ENCODE measurements at places on chromosomes 2 and 18.

GRCh38 chr18:56257205-56257604 is 381.2 kb downstream of the TXNL1 start:
- no peak for DNase-seq

- no peak for DNase-seq
Measured at GRCh38 chr2:147182260-147182659, 662.6 kb upstream of the ACVR2A start.

- DNase-seq: no peak
Measured at GRCh38 chr2:233013027-233013461, at the start of gene NGEF. NGEF (minus strand) TSS chr2:233013256; CDS start chr2:232974890, 38,366 bp downstream.

DNA sequence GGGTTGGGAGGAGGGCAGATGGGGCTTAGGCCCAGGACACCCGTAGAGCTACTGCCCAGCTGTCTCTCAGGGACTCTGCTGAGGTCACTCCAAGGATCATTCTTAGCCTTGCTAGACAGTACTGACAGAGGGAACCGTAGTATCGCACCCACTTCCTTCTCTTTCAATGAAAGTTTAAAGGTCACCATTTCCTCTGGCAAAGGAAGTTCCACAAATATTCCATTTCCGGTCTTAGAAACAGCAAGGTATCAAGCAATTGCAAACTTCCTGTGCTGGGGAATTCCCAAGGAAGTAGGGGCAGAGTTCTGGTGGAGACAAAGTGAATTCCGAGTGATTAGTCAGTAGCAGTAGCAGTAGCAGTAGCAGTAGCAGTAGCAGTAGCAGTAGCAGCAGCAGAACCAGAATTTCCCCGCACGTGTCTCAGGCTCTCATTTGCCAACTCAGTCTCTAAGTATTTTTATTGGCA is 24.7 kb downstream of the IL1B start:
- no peak for DNase-seq

DNA sequence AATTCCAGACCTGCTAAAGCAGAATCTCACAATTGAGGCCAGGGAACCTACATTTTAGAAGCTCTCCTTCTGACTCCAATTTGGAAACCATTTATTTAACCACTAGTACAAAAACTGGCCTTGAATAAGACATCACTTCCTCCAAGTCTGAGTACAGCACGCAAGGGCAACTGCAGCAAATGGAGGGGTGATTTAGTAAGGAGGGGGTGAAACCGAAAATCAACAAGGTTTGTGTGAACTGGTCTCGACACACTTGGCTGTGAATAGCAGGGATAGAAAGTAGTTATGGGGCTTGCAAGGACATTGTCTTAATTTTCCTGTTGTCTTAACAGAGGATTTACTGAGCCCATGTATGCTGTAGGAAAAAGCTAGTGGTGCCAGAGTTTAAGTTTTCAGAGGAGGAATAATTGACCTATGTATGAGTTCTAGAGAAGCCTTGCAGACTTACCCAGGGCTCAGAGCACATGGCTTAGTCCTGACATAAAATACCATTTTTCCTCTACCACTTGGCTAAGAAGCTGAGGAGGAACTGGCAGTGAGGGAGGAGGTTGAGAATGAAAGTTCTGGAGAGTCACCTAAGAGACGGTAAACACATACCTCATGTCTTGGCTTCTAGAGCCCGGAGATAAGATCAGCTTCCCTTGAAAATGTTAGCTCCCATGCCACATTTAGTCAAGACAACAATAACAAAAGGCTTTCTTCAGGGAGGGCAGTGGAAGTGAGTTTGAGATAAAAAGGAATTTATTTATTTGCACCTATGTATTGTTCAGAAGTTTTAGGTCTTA is 114.8 kb downstream of the SMAD2 start:
- no peak for DNase-seq

DNA sequence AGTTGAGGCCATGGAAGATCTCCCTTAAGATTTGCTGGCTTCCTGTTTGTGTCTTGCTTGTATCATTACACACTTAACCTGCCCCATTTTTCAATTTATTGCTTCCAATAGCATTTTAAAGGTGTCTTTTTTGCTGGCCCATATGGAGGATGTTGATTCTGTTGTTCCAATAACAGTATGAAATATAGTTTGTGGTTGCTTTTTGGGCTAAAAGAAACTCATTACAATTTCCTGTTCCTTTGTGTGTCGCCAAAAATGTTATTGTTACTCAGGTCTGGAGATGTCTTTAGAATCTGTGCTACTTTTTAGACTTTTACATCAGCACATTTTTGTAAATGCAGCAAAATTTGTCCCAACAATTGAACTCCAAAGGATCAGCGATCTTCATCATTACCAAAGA is 234.0 kb upstream of the ITGA4 start:
- no peak for DNase-seq

DNA sequence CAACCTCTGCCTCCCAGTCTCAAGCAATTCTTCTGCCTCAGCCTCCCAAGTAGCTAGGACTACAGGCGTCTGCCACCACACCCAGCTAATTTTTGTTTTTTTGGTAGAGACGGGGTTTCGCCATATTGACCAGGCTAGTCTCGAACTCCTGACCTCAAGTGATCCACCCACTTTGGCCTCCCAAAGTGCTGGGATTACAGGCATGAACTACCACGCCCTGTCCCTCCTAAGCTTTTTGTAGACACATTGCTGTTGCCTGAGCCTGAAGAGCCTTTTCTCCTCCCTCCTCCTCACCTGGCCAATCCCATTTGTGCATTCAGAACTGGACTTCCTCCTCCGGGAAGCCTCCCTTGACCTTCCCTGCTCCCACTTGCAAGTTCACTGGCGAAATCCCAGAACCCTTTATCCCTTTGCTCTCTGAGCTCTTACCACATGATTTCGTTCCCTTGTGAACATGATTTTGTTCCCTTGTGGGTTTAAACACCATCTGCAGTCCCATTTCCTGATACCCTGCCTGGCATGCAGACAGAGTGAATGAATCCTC is 2.6 kb downstream of the C2orf72 start:
- DNase-seq: no peak

DNA sequence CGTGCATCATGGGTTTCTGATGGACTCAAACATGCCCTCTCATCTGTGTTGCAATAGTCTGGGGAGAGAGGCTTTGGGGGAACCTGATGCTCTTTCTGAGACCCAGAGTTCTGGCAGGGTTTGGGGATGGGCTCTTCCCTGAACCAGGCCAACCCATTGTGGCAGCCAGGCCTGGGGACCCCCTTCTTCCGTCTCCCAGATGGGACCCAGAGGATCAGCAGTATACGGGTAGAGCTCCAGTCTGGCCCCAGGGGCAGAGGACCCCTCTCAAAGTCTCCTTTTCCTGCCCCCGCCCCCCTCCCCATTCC is 333.7 kb downstream of the DYSF start:
- no peak for DNase-seq

DNA sequence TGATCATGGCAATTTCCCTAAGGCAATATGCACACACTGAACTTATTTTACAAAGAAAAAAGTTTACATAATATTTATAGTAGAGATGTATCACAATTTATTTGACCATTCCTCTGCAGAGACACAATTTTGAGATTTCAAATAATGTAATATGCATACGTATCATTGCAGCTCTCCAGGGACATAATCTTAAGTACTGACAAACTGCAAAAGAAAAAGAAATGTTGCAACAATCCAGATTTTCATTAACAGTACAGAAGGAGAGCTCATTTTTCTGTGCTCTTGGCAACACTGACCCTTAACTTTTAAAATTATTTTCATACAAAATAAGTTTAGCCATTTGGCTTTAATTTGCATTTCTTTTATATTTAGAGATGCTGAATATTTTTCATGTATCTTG is 710.2 kb upstream of the SLC39A10 start:
- DNase-seq: no peak

GRCh38 chr18:48318436-48318835 is 90.7 kb downstream of the ZBTB7C start:
- no peak for DNase-seq

DNA sequence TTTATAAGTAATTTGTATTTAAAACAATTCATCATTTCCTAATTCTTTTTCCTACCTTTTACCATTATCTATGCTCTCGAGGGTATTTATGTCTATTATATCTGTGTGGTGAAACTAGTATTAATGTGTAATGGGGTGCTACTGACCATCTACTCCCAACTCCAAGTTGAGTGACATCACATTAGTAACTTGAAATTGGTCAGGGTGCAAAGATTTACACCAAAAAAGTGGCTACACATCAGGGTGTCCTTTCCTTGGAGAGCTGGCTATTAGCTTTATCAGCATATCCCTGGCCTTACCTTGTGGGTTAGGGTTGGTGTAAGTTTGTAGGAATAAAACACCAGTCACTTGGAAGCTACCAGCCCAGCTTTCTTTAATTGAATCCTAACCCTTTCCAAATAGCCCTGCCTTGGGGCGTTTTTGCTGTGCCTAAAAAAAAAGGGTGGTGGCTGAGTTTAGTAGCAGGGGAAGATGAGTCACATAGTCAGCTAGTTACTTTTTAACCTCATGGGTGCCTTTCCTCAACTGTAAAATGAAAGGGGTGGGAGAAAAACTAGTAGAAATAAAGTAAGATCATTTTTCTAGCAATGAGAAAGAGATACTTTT is 14.0 kb downstream of the ANXA4 start:
- no peak for DNase-seq

DNA sequence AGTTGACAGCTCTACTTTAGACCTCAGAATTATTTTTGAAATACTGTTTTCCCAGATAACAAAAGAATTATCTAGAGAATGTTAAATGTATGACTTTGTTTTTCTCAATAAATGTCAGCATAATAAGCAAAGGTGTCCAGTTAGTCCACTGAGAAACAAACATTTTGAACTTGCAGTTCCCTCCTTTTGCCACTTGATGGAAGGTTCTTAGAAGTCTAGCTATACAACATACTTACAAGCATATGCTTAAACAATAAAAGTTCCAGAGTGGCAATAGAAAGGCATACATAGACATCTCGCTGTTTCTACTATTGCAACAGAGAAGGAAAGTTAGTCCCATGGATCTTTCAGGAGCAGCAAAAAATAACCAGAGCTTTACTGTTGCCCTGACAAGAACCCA is 11.8 kb downstream of the NDUFA10 start:
- DNase-seq: no peak

DNA sequence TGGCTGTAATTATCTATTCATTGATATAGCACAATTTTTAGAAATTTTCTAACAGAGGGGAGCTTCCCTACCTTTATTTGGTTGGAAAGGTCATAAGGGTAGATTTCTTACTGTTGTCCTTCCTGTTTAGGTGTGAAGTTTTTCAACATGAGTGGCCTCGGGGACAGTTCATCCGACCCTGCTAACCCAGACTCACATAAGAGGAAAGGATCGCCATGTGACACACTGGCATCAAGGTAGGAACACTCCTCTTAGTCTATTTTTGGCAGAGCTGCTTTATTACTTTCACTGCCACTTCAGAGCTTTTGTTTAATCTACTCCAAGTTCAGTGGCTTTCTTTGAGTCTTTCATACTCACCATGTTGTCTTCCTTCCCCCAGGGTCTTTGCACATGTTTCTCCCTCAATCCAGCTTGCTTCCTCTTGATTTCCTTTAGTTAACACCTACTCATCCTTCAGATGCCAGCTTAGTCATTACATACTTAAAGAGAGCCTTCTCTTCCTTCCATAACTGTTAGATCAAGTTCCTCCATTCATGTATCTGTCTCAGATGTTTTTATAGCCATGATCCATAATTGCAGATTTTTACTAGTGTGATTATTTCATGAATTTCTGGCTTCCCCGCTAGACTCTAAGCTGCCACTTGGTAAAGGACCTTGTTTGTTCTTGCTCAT is 134.5 kb downstream of the PTRHD1 start:
- DNase-seq: no peak

DNA sequence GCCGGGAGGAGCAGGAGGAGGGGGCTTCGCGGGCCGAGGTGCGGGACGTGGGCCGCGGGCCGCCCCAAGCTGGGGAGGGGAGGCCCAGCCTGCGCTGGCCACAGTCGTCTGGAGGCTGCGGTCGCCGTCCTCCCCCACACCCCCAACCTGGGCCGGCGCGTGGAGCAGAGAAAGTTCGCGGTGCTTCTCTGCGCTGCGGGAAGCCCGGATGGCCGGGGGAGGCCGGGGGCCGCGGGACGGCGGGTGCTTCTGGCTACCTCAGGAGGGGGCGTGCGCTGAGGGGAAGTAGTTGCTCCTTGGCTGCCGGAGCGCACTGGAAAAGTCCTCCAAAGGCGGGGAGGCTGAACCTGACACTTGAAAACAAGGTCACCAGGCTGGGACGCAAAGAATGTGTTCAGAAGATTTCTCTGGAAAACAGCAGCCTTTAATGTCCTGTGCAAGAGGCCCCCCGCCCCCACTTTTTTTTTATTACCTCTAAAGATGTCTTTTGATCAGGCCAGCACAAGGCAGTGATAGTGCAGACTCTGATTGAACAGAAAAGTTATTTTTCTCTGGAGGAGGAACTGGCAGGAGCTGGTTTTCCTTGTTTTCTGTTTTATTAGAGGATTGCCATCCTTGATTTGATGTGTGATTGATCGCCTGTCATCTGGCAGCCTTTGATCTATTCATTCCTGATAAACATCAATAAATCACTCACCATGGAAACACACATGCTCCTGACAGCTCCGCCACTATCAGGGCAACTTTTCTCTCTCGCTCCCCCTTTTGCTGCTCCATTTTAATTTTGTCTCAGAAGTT is 1.6 kb downstream of the TSHZ1 start:
- no peak for DNase-seq

- no peak for DNase-seq
Measured at GRCh38 chr2:216486271-216486670, 12.4 kb upstream of the RPL37A start.

- DNase-seq: no peak
Measured at GRCh38 chr2:173968551-173968950, 3.4 kb upstream of the SP3 start.

DNA sequence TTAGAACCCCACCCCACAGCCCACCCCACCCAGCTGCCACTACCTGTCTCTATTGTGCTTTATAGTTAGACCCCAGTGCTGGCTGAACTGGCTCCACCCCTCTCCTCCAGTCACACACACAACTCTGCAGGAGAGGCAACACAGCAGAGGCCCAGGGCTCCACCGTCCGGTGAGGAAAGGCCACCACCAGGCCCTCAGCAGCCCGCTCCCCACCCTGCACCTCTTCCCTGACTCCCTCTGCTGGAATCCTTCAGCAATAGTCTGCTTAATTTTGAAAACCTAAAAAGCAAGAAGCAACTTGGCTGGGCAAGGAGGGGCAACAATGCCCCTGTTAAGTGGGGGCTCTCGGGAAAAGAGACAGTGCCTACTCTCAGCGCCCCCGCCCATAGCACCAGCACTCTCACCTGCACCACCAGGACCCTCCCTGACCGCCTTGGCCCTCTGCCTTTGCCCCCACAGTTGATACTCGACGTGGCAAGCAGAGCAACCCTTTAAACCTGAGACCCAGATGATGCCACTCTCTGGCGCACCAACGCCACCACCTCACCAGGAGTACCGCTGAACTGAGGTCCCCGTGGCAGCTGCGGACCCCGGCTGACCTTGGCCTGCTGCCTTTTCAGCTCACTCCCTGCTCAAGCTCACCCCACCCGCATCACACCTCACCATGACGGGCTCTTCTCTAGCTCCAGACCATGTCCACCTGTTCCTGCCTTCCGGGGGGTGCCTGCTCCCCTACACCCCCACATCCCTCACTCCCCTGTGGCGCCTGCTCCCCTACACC is 45.7 kb downstream of the NDUFA10 start:
- peak; percentile 15 for DNase-seq

GRCh38 chr2:209872675-209873074 is 101.0 kb downstream of the UNC80 start:
- peak; percentile 7 for DNase-seq

- no peak for DNase-seq
Measured at GRCh38 chr2:170298115-170298514, 120.2 kb downstream of the MYO3B start.

GRCh38 chr2:69624611-69625010 is 18.9 kb downstream of the AAK1 start:
- no peak for DNase-seq

Measured in renal cortex interstitium (tissue), 15 donors.